Upper lobe of right lung (tissue), 1 donor: ENCODE measurements at places on chromosomes 16 and 17. TPM values are rescaled to one million over a fixed set of nuclear protein-coding genes. Genes with fewer than 3 reads are reported as not detected.

GRCh38 chr16:4529085-4530060 lies 9.2 kb downstream of the CDIP1 start:
- DNase-seq = no peak

The KRT36 gene
- not detected for total RNA-seq

GRCh38 chr17:8892338-8892690 lies 24.8 kb upstream of the PIK3R6 start:
- DNase-seq = no peak

The GP2 gene
- not detected for total RNA-seq

GRCh38 chr16:1326391-1326790 lies 7.1 kb upstream of the BAIAP3 start:
- DNase-seq = no peak
